ENCODE measurements at places on chromosomes 5 and 9. TPM values are rescaled to one million over a fixed set of nuclear protein-coding genes. Genes with fewer than 3 reads are reported as not detected.

DNA sequence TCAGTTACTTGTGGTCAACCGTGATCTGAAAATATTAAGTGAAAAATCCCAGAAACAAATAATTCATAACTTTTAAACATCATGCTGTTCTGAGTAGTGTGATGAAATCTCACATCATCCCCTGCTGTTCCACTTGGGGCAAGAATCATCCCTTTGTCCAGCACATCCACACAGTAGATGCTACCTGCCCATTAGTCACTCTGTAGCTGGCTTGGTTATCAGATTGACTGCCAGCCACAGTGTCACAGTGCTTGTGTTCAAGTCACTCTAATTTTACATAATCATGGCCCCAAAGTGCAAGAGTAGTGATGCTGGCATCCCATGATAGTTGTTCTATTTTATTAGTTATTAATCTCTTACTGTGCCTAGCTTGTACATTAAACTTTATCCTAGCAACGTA is 39.1 kb upstream of the CER1 start:
- DNase-seq = no peak

DNA sequence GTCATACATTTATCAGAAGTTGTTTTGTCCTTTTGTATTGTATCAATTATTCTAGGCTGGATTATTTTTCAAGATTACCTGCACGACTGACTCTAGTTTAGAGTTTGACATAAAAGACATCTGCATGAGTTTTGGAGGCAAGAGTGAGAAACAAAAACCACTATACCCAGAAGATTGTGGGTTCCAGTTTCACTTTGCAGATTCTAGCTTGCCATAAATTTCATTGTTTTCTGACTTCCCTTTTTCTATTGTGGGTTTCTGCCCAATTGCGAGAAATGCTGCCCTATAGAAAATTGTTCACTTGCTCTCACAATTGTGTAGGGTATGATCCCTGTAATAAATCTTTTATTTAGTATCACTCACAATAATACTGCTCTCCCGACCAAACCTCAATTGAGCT is 1043.4 kb upstream of the CDH10 start:
- no peak for DNase-seq

DNA sequence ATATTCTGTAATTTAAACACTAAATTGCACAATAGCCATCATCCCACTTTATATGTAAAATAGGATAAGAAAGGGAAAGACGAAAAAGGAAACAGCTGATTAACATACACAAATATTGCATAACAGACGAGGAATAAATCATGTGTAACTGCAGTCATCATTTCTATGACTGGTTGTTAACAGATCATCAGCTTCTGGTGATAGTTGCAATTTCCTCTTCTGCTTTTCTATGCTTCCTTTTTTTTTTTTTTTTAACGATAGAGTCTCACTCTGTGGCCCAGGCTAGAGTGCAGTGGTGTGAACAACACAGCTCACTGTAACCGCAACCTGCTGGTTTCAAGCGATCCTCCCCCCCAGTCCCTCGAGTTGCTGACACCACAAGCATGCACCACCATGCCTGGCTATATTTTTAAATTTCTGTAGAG is 22.5 kb upstream of the JAKMIP2 start:
- DNase-seq = peak; percentile 65

- DNase-seq = no peak
Measured at GRCh38 chr9:20303996-20304395, 318.3 kb downstream of the MLLT3 start.

GRCh38 chr5:75306746-75307145 is 30.3 kb upstream of the HMGCR start:
- no peak for DNase-seq

DNA sequence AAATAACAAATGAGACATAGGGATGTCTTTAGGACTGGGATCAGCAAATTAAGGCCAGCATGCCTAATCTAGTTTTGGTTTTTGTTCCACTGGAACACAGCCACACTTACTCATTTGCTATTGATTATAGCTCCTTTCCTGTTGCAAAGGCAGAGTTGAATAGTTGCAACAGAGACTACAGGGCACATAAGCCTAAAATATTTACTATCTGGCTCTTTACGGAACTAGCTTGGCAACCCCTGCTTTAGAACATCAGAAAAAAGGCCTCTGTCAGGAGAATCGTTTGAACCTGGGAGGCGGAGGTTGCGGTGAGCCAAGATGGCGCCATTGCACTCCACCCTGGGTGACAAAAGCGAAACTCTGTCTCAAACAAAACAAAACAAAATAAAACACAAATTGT is 384.8 kb downstream of the ELAVL2 start:
- DNase-seq = no peak

- no peak for DNase-seq
Measured at GRCh38 chr9:85079349-85079748, 409.8 kb downstream of the NTRK2 start.

DNA sequence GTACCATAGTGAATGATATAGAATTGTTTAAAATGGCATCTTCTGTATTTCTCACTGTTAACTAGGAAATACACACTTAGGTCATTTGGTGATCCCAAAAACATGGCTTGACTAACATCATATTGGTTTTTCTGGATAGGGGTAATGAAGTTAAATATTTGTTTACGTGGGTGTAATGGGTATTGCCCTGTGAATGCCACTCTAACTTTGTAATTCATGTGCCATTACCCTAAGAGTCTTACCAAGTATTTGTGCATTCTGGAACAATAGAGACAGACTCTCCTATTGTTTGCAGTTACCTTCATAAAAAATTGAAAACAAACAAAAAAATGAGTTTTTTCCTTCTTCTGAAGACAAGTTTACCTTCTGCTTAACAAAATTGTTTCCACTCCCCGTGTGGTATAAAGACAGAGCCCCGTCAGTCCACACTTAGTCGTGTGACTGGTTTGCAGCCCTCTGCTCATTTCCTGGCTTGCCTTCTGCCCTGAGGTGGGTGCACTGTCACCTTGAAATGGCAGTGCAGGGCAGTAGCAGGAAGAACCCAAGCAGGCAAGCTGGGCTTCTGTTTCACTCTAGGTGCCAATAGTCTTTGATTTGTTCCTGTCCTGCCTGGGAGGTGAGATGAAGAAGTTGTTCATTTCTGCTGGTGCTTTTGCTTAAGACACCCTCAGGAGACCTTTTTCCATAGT is 9.6 kb upstream of the CATSPER3 start:
- no peak for DNase-seq

DNA sequence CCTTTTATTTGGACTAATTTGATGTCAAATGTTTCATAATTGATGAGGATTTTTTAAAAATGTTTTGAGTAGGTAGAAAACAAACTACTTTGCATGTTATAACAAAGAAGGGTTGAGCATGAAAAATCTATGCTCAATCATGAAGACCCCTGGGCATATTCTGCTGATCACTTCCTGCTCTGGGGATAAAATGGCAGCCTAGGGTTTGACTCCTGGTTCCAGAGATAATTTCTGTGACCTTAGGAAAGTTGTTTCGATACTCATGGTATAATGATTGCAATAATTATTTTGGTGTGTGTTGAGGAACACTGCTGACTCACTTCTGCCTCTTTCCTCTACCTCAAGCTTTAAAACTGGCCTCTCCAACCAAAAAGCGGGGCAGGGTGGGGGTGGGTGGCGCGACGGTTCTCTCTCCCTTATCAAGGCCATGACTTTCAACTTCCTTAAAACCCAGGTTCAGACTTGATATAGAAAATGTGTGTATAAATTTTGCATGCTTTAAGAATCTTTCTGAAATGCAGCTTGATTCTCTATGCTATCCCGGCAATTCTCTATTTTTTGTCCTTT is 6.0 kb upstream of the PIP5K1B start:
- no peak for DNase-seq

DNA sequence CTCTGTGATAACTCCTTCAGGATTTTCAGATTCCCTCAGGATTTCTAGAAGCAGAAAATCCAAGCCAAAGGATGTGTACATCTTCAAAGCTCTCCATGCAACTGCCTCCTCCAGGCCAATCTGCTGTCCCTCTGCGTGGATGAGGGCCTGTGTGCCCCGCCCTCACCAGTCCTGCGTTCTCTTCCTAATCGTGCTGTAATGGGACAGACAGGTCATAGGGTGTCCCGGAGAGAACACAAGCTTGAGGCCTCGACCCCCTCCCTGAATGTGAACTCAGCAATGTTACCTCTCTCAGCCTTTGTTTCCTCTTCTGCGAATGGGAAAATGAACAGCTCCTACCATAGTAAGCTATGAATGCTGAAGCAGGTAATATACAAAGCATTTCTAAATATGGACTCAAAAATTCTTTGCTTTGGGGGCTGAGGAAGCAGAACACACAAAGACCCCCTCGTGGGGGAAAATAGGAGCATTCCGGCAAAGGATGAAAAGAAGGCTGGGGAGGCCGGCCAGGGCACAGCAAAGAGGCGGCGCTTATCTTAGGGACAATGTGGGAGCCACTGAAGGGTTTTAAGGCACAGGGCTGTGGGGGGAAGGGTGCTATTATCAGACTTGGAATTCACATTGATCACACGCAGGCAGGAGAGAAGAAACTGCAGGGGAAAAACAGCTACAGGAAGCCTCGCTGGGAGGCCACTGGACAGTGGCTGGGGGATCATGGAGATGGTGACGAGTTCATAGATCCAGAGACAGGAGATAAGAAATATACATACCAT is 57.2 kb upstream of the FBXW11 start:
- DNase-seq = no peak

GRCh38 chr5:134813407-134813806 is 32.4 kb upstream of the C5orf24 start:
- no peak for DNase-seq

DNA sequence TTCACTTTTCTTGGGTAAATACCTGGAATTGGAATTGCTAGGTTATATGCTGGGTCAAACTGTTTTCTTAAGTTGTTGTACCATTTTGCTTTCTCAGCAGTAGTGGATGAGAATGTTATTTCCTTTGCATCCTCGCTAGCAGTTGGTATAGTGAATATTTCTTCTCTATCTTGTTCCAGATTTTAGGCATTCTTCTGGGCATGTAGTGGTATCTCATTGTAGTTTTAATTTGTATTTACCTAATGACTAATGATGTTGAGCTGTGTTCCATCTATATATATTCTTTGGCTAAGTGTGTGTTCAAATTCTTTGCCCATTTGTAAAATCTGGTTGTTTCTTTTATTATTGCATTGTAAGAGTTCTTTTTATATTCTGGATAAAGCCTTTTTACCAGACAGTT is 333.3 kb downstream of the MAT2B start:
- DNase-seq = no peak

DNA sequence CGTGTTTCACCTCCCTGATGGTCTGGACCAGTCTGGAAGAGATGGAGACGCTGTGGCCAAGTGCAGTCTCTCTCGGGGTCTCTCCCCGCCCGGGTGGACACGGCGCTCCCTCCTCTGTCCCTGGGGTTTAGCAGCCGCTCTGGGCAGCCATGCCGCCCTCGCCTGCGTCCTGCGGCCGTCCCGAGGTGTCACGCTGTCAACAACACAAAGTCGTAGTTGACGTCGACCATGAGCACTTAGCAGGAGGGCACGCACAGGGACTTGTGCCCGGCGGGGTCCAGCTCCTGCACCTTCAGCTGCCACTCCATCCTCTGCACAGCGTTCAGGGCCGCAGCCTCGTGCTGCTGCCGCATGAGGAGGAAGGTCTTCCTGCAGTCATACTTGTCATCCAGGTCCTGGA is 368.9 kb downstream of the CDH9 start:
- peak; percentile 80 for DNase-seq

- no peak for DNase-seq
Measured at GRCh38 chr9:92631452-92632343, 38.2 kb downstream of the IPPK start.

DNA sequence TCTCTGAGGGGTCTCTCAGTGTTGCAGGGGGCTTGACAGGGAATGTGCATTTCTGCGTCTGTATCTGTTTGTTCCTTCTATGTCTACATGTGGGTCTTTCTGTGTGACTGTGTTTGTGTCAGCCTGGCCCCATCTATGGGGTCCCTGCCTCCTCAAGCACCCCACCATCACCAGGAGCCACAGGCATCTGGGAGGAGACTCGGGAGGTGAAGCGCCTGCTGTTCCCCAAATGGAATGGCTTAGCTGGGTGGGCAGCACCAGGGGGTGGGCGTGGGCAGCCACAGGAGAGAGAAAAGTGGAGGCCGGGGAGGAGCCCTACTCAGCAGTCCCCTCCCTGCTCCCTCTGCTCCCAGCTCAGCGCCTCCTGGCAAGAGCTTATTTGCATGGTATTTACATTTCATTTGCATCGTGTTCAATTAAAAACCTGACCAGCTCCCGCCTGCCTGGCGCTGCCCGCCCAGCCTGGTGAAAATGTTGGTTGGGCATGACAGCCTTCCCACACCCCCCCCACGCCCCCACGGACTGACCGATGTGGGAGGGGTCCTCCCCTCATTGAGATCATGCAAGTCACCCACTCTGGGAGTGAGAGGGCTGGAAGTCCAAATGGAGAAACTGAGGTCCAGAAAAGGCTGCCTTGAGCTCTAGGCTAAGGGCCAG is 50.5 kb downstream of the CXXC5 start:
- DNase-seq = peak; percentile 84

DNA sequence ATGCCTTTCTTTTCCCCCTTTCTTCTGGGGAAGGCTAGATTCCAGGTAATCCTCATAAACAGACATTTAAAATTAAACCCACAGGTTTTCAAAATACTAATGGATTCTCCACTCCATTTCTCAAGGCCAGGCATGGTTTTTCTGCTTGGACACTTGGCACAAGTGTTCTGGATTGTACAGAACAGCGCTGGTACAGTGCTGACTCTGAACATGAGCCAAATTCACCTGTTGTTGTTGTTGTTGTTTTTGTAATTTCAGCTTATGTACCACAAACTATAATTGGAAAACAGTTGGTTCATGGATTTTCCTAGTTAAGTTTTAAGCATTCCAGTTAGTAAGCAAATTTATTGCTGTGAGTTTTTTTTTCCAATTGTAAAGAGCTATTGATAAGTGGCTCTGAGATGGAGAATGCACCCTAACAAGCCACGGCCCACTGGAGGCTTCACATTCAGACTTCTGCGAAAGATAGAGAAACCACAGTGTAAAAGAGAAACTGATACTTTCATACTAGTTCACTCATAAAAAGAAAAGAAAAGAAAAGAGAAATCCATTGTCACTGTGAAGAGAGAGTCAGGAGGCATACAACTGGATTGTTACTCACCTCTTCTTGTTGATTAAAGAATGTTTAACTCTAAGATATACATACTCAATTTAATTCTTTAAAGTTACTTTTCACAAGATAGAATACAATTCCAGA is 16.2 kb upstream of the ITGA1 start:
- DNase-seq = no peak

UNC13B gene
- 300 TPM for total RNA-seq

ACOT12 gene
- not detected for total RNA-seq

GCNT4 gene
- total RNA-seq = 2.4 TPM

PCDHA12 gene
- 12.1 TPM for total RNA-seq
